DMS 273 treated with DMSO at 0.1 percent for 48 hours (cell line): ENCODE measurements at places on chromosomes 1 and 21.

GRCh38 chr1:205495237-205495823 lies 9.1 kb upstream of the CDK18 start:
- peak; percentile 56 for DNase-seq

DNA sequence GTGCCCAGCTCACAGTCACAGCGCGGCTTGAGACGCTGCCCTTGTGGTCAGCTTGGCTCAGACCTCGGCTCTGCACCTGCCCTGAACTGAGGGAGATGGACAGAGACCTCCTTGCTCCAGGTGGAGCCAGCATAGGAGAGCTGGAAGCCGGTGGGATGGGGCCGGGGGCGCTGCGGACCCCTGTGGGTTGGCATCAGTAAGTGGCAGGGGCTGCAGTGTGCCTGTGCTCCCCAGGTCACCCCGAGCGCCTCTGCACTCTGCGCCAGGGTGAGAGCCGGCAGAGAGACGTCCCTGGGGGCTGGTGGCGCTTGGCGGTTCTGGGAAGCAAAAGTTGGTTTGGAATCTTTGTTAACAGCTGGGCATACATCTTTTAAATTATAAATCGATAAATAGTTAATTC lies 105.6 kb upstream of the TTC34 start:
- DNase-seq: no peak

- no peak for DNase-seq
Observed at GRCh38 chr21:45276596-45276995, 11.1 kb downstream of the POFUT2 start.

- peak; percentile 83 for DNase-seq
Observed at GRCh38 chr1:155044812-155045657, 6.1 kb upstream of the ADAM15 start.

DNA sequence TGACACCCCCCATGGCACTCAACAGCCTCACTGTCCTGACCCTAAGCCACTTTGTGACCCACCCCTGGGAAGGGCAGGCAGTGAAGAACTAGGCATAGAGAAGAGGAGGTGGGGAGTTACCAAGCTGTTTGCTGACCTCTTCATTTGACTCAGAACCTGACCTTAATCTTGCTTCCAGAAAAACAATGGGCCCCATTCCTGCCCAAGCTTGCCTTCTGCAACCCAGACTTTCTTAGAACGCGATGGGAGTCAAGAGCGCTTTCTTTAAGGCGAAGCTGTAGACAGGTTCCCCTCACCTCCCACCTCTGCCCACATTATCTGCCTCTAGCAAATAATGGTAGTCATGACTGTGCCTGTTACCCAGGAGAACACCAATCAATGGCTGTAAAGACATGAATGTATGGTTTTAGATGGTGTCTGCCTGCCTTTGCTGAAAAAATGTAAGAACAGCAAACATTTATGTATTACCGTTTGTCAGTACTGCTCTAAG lies 8.2 kb upstream of the CBR3 start:
- no peak for DNase-seq

DNA sequence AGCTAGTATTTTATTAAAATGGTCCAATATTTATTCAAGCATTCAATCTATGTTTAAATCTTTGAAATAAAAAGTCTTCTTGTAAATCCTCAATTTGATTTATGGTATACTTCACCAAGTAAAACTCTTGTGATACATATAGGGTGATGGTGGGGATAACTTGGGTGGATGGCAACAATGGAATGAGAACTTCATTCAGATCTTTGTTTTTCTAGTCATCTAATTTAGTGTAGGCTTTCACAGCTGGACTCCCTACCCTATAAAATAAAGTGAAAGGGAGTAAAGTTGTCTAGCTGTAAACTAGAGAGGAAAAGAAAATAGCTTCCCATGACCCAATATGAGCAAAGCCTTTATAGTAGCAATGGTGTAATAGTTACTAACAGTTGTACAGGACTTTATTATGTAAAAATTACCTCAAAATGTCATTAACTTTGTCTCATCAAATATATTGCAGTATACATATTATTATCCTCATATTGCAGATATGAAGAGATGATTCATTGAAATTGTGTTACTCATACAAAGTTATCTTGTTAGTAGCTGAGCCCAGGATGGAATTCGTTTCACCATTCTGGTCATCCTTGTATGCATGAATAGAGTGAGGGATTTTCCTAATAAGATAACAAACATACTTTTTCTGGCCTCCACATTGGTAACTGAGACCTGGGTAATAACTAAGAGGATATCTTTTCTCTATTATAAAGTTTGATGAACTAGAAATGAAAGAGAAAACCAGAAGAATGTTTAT lies 1377.7 kb upstream of the ADGRL4 start:
- no peak for DNase-seq
